ENCODE measurements at places on chromosomes 1 and 21.

GRCh38 chr1:19240673-19241538, 10.4 kb downstream of the EMC1 start:
- DNase-seq: peak; percentile 76

DNA sequence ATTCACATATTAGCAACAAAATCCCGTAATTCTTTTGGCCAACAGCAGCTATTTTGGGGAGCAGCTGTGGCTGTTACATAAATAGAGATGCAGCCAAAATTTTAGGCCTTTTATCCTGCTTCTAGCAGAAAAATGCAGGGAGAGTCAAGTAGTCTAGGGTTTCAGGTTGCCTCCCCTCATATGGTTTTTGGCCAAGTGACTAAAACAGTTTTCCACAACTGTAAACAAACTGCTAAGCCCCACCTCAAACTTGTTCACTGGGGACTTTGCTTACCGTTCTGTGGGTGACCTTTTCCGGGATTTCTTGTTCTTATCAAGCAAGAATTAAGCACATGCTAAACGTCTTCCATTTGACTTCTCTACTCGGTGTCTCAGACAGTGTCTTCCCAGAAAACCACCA, 133.4 kb downstream of the EDEM3 start:
- DNase-seq: no peak

DNA sequence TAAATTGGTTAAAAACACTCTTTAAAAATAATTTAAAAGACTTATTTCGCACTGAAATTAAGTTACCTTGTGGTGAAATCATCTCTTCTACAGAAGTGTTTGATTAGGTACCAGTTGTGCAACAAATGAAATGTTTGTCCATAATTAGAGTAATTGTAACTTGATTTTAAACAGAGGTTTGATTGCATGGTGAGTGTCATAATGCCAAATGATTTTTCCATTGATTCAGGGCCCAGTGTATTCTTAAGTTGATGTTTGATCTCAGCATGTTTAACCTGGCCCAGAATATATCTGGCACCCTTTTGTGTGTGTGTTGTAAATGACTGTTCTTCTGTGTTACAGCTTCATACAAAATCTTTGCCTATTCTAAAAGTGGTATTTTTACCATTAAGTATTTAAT, 28.5 kb downstream of the LRRC8B start:
- no peak for DNase-seq

GRCh38 chr1:77571642-77572041, 110.8 kb downstream of the ZZZ3 start:
- DNase-seq: no peak

GRCh38 chr1:116808848-116809508, 54.7 kb downstream of the CD2 start:
- no peak for DNase-seq

DNA sequence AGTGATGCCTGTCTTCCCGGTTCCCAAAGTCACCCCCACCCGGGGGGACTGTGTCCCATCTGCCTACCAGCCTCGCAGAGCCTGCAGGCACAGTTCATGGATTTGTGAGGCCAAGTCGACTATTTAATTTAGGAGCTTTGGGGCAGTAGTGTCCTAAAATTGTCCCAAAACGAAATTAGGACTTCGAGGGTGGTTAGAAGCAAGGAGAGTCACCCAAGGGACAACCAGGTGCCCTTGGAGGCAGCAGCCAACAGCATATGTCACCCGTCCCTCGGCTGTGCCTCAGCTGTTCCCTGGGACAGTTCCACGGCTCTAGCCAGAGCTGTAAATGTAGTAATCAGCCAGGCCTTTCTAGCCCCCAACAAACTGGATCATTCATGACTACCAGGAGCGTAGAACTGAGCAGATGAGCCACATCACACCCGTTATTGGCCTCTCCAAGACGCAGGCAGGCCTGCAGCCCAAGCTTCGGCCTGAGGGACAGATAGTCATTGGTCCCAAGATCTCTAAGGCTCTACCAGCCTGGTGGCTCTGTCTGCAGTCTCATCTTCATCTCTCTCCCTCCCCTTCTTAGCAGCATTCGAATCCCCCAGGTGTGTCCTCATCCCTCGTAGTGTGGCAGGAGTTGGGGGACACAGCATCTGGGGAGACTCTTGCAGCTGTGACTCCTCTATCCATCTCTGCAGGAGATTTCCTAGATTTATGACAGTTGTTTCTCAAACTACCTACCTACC, 2.9 kb downstream of the PAX7 start:
- DNase-seq: no peak

DNA sequence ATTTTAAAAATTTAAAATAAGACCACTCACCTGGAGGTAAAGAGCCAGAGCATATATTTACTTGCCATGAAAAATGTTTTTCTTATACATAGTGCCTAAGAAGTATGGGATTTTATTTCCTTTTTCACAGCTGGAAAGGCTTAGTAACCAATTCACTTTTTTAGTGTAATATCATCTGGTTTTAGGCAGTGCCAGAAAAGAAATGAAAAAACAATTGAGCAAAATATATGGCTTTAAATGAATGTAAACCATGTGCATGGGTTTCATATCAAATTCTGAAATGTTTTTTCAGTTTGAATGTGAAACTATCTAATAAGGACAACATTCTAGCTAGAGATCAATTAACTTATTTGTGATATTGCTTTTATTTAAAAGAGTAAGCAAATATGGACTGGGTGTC, 672.4 kb upstream of the ADAMTS5 start:
- DNase-seq: no peak

GRCh38 chr1:13892671-13893325, 192.8 kb downstream of the PRDM2 start:
- no peak for DNase-seq

GRCh38 chr1:12161662-12162458, 4.9 kb upstream of the TNFRSF1B start:
- DNase-seq: peak; percentile 96

DNA sequence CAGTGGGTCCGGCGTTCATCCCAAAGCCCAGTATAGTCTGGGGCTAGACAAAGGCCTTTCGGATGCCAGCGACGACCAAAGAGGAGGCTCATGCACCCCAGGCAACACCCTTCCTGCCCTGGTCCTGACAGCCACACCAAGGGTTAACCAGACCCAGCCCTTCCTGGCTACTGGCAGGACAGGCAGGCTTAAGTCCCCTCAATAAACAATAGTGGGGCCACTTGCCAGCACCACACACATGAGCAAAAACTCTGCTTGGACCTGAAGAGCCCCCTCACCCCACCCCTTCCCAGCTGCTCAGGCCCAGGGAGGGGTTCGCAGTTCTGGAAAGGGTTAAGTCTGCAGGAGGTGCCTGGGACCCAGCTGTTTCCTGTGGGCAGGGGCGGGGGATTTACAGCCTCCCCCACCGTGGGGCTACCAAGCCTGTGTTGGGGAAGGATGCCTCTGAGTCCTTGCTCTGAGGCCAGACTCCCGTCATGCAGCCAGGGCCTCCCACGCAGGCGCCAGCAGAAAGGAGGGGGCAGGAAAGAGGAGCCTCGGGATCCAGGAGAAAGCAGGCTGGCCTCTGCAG, 18.2 kb downstream of the PHLDA3 start:
- peak; percentile 70 for DNase-seq

GRCh38 chr1:20552728-20553445, 514 bp downstream of the FAM43B start:
- no peak for DNase-seq

DNA sequence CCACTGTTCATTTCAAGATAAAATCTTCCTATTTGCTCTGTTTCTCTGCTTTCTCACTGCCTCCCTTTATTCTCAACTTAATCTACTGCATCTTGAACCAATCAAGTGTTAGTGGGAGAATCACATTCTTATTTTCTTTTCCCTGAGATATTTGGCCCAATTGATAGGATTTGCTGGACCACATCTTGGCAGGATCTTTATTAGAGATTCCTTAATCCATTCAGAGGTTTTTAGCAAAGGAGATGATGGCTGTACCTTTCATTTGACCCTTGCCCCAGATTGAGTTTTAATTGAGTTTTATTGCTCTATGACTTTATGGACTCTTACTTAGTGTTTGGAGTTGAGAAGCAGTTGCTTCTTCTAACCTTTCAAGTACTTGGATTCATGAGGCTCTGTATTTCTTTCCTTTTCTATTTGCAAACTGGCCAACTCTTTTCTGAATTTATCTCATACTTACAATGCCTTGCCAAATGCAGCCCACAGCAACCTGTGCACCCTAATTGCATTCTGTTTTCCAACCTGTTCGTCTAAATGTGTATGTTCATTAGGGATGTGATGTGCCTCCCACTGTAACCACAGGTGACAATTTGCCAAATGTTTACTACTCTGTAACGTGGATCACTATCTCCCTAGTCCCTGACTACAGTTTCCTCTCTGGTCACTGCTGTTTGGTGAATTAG, 274.8 kb upstream of the KAZN start:
- no peak for DNase-seq

GRCh38 chr1:100536031-100536430, 1.9 kb upstream of the GPR88 start:
- DNase-seq: no peak

- DNase-seq: peak; percentile 40
These were observed 9.7 kb downstream of the CTNNBIP1 start for GRCh38 chr1:9900142-9901043.

- no peak for DNase-seq
These were observed 1.1 kb upstream of the C2CD2 start for GRCh38 chr21:41954654-41955499.

- DNase-seq: peak; percentile 61
These were observed 52.0 kb downstream of the OLIG1 start for GRCh38 chr21:33121715-33122475.

DNA sequence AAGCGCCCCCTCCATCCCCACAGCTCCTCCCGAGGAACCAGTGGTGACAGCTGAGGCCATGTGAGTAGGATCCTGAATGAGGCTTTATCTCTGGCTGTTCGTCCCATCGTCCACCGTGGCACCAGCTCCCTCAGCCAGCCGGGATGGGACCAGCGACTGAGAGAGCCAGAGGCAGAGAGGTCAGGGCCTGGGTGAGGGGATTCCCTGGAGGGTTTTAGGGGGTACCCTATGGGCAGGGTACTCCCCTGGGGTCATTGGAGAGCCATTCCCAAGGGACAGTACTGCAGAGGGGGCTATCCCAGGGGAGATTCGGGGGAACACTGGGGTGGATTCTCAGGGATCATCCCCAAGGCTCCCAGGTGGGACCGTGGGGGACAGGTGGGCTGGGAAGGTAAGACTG, 2.4 kb downstream of the TMEM125 start:
- no peak for DNase-seq

DNA sequence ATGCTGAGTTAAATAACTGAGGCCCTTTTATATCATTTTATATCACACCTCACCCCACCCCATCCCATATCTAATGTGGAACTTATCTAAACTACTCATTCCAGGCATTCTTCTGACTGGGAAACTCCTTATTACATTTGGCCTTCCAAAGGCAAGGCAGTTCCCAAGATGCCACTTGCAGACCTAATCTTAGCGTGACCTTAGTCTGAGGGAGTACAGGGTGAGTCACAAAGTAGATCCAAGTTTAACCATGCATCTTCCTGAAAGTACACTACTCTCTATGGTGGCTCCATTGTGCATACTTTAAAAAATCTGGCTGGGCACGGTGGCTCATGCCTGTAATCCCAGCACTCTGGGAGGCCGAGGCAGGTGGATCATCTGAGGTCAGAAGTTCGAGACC, 353.6 kb upstream of the C1orf87 start:
- DNase-seq: no peak

DNA sequence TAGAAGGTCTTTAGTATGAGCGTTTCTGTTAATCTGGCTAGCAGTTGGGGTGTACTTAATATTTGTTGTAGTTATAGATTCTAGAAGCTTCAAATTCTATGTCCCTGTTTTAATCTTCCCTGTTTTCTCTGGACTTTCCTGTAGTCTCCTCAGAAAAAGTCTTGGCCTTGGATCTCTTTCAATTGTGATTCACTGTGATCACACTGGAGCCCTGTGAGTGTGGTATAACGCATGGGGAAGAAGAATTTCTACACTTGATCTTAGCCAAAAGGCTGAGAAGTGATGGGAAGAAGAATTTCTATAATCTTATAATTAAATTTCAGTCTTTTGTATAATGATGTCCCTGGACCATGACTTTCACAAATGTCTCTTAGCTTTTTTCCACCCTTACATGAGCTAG, 36.7 kb upstream of the COP1 start:
- no peak for DNase-seq

DNA sequence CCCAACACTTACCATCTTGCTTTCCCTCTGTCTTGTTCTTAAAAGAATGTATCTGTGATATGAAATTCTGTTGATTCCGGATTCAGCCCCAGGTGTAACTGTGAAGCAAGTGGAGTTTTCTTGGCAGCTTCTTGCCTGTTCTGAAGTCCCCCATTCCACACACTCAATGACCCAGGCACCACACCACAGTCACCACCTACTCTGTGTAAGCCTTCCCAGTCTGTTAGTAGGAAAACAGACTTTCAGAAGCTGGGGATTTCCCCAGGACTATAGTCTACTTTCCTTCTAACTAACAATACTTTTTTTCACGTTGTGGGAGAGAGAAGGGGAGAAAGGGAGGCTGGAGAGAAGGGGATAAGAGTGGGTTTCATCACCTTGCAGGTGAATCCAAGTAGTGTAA, 299.1 kb upstream of the PROX1 start:
- DNase-seq: no peak

DNA sequence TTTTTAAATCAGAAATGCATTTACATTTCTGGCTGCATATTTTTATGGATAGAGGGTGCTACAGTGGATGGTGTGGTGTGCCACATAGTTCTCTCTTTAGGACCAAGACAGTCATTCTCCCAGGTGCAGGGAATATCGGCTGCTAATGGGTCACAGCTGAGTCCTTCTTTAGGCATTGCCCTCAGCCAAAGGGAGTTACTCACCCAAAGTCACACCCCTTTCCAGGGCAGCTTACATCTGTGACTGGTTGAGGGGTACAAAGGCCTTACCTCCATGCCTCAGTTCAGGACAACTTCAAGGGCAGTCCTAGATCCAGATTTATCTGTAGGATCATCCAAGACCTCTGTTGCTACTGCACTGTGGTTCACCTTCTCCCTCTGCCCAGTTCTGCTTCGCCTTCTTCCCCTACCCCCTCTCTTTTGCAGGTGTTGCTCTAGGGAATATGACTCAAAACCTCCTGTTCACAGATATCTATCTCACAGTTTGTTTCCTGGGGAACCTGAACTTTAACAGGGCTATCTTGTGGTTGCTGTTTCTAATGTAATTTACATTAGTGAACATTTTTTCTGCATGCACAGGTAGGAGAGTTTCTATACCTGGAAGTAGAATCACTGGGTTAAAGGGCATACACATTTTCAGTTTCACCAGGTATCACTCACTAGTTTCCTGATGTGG, 413.9 kb downstream of the RPS6KC1 start:
- DNase-seq: no peak

GRCh38 chr1:153612755-153613331, at the start of gene S100A16:
Gene S100A16 (minus strand): TSS chr1:153613137. CDS start chr1:153608151, 4,986 bp downstream.
- DNase-seq: no peak

DNA sequence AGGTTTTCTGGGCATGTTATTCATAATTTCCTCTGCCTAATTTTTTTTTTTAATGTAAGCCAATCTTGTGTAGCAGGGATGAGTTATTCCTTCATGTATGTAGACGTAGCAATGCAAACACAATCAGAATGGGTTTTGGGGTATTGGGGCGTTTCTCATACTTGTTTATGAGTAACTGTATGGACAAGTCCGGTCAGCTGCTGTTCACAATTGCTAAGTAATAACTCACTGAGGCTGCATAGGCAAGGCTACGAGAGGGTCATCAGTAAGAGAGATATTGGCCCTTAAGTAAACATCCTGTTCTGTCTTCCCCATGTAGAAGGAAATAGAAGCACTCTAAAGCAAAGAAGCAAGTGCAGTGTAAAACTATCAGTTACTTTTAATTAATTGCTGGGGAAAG, 9.5 kb upstream of the TARS2 start:
- DNase-seq: no peak

All from NB4 (cell line).